Iris pigment epithelial cell (primary cell): ENCODE measurements at places on chromosomes 6 and 20.

DNA sequence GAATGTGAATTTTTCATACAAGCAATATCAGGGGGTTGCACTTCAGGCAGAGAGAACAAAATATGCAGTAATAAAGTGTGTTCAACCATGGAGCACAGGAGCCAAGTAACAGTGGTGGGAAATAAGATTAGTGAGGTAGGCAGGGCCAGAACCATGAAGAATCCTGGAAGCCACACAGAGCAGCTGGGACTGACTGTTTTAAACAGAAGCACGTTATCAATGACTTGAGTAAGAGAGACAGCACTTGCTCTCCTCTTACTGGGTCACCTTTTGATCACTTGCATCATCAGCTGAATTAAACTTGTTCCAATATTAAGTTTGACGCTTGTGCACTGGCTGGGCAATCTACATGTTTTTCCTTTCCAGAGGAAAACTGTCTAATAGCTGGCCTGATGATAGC lies 238.5 kb downstream of the TBX18 start:
- DNase-seq = no peak

DNA sequence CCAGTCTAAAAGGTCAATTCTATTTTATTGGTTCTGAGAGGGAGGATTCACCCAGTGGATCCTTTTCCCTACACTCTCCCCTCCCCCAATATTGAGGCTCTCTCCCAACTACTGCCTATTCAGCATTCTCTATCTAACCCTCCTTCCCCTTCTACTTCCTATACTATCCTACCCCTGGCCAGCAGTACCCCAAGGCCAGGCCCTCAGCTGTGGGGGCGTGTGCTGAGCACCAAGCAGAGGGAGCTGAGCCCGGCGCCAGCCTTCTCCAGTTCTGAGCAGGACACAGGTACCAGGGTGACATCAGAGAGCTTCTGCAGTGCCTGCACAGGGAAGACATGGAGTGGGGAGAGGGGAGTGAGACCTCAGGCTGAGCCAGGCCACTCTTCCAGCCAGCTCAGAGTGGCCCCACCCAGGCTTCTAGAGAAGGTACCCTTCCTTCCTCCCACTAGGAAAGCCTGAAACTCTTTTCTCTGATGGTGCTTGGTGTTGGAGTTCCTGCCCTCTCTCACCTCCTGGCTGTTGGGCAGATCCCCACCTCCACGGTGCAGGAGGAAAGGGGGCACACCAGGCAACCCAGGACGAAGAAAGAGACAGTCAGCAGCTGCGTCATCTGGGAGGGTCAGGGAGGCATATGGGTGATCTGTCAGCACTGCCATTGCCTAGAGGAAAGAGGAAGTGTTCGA lies 1.9 kb downstream of the DDAH2 start:
- no peak for DNase-seq

- DNase-seq = no peak
These were observed 67.2 kb downstream of the UTRN start for GRCh38 chr6:144352331-144352730.

GRCh38 chr6:82263916-82264315 lies 16.4 kb upstream of the IBTK start:
- no peak for DNase-seq
